ENCODE measurements at places on chromosomes 4 and X.

DNA sequence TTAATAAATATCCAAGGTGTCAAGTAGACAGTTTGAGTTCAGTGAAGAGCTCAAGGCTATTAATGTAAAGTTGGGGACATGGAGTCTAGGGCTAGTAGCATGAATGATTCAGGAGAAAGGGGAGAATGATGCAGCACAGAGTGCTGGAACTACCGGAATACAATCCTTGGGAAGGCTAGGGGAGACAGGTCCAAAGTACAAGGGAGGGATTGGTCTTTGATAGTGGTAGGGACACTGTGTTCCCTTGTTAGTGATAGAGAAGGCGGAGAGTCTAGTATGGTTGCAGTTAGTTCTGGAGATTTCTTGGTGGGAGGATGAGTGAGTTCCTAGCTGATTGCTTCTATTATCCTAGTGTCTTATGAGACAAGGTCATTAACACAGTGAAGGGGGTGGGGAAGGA is 8.7 kb downstream of the GCNA start:
- DNase-seq = no peak

DNA sequence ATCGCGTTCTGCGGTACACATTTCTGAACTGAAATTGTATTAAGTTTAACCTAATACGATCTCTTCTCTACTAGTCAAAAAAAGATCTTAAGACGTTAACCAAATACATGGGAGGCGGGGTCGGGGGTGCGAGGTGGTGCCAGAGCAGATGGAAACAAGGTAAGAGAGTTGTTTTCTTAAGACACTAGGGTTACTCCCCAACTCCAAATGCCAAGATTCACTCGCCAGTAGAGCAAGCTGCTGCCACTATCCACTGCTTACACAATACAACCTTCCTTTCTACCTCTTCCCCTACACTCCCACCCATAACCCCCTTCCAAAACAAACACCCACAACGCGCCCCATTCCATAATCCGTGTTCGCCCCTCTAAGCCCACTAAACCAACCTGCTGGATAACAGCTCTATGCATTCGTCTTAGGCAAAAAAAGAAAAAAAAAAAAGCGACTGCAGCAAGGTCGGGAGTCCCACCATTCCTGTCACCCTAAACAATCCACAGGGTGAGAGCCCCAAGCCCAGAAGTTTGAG is 1.3 kb downstream of the LCORL start:
- no peak for DNase-seq

DNA sequence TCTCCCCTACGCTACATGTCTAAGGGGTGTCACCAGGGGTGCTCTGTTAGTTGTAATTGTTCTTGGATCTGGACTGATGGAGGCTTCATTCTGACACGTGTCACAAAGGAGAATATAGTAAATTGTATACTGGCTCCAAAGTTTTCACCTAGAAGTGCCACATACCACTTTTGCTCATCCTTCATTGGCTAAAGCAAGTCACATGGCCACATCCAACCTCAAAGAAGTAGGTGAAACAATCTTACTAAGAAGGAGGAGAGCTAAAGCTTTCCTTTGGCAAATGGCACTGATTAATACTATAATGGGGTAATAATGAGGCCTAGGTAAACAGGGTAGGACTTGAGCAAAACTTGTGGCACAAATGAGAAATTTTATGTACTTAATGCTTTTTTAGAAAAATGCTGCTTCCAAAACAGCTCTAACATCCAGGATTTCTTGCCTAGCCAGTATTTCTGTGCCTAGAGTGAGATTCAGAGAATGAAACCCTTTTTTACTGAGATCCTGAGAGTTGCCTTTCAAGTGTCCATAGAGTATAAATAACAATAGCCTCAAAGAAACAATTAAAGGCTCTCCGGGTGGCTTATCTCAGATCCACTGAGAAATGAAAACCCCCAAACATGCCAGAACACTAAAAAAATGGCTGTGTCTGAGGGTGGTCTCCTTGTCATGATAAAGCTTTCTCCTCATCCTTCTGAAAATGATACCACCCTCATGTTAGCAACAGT is 34.7 kb downstream of the NHS start:
- DNase-seq = no peak

DNA sequence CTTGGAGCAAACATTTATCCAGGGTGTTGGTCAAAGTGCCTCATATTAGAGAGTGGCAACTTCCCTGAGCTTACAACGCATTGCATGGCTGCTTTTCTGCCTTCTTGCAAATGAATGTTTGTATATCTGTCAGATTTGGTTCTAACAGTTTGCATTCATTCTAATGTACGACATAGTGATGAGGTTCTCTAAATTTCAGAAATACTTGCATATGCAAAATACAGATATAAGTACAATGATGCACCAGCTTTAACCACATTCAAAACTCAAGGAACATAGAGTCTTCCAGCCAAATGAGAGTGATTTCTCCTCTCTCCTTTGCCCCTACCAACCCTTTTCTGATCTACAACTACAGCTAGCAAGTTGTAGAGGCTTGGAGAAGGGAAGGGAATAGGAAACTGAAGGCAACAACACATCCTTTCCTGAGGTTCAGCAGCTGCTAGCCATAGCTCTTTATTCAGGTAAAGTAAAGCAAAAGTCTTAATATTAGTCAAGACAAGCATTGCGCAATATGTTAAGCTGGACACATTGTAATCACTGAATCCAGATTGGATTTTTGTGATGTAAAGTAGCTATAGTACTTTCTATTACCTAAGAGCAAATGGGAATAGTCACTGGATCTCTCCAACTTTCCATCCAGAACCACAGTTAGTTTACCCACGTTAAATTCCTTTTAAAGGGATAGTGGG is 6.3 kb downstream of the TKTL2 start:
- no peak for DNase-seq

DNA sequence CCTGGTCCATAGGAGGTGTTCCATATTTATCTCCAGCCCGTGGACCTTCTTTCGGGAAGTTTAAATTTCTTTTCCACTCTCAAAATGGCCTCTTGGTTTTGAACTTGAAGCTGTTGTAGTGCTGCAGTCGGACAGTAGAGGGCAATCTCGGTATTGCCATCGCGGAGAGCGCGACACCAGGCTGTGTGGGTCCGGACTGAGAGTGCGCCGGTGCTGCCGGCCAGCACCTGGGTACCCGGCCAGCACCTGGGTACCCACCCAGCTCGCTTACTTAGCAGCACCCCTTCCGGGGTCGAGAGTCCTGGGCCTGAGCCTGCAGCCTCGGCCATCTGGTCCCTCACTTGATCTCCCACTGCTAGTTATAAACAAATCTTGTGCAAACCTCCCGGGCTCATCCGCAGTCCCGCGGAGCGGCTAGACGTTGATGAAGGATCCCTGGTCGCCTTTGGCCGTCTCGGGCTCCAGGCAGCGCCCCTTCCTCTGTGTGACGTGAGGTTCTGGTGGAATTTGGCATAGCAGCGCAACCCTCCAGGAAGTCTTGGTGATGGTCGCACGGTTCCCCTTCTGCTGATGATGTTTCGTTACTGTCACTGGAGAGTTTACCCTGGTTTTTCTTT is 18.0 kb downstream of the FAM9A start:
- DNase-seq = peak; percentile 4

GRCh38 chrX:119970574-119970973 is 27.0 kb upstream of the NKAP start:
- no peak for DNase-seq

DNA sequence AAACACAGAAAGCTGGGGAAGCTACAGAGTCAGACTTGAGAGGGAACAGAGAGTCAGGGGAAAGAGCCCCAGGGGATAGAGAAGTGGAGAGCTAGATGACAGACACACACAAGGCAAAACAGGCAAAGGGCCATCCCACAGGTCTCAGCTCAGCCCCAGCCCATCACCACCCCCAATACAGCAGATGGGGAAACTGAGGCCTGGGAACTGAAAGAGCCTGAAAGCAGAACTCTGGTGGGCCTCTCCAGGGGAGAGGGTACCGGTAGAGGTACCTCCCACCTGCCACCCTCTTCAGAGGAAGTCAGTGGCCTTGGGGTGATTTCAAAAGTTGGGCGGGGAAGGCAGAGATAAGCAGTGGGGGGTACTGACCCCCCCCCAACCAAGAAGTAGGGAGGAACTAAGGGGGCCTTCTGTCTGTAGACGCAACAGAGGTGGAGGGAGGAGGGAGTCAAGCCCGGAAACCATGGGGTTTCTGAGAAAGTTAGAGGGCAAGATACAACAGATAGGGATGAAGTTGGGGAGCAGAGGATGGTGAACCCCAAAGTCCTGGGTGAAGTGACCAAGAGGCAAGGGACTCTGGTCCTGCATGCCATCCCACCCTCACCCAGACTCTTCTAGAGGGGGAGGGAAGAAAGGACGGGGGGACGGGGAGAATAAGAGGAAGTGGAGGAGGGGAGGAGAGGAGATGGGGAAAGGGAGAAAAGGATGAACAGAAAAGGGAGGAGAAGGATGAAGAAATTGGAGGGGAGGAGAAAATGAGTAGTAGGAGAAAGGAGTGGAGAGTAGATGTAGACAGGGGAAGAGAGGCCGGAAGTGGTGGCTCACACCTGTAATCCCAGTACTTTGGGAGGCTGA is 3.2 kb downstream of the GATA1 start:
- no peak for DNase-seq

GRCh38 chr4:185202984-185203485 is 765 bp downstream of the CFAP97 start:
- DNase-seq = no peak

DNA sequence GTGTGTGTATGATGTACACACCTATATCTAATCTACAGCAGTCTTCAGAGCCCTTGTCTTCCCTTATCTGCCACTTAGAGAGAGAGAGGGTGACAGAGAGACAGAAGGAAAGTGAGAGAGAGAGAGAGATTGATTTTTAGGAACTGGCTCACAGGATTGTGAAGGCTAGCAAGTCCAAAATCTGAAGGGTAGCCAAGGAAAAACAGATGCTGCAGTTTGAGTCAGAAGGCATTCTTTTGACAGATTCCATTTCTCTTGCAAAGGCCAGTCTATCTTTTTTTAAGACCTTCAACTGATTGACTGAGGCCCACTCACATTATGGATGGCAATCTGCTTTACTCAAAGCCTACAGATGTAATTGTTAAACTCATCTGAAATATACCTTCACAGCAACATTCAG is 664.0 kb upstream of the IGFBP7 start:
- DNase-seq = no peak

GRCh38 chr4:95517576-95518345 is 31.0 kb downstream of the UNC5C start:
- DNase-seq = no peak

- DNase-seq = no peak
Observed at GRCh38 chrX:40366661-40367060, 214.1 kb upstream of the ATP6AP2 start.

- DNase-seq = no peak
Observed at GRCh38 chr4:30763321-30763727, 43.2 kb downstream of the PCDH7 start.

- no peak for DNase-seq
Observed at GRCh38 chr4:10020871-10021652, at the start of gene SLC2A9. SLC2A9 (minus strand) TSS chr4:10021497; CDS start chr4:10021429, 68 bp downstream.

- no peak for DNase-seq
Observed at GRCh38 chr4:105624530-105624929, 72.1 kb downstream of the ARHGEF38 start.

DNA sequence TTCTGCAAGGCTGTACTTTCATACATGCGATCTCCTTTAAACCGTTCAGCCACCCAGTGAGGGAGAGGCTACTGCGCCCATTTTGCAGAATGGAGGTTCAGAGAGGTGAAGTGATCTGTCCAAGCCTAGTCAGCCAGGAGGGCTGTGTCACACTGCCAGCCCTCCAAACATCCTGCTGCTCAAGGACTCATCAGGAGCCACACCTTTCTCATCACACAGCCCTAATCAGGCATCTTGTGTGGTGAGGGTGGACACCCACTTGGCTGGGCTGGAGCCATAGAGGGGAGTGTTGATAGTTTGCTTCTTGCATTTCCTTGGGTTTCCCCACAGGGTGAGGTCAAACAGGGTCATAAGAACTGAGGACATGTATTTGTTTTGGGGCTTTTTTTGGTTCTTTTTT is 5.4 kb upstream of the CXCR3 start:
- no peak for DNase-seq

DNA sequence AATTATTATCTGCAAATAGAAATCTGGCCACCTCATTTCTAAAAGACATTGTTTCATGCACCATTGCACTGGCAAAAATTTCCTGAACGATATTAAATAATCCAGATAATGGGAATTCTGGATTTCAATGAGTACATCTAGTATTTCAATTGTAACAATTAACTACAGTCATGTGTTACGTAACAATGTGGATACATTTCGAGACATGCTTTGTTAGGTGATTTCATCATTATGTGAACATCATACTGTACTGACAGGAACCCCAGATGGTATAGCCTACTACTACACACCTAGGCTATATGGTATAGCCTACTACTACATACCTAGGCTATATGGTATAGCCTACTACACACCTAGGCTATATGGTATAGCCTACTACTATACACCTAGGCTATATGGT is 14.8 kb downstream of the LAMTOR3 start:
- no peak for DNase-seq

GRCh38 chrX:290476-291166 is 9.4 kb downstream of the PLCXD1 start:
- DNase-seq = no peak

DNA sequence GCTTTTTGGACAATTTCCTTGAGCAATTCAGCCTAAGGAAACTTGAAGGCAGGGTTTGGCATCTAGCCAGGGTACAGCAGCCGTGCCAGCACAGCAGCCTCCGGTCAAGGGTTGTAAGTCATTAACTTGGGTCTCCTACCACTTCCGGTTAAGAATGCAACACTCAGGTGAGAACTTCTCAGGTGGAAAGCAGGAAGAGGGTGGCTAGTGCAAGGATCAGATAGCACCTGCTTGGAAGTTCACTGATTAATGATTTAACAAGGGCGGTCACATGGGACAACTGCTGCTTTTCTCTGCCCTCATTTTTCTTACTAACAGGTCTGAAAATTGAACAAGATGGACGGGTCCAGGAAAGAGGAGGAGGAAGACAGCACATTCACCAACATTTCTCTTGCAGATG is 30.1 kb upstream of the SCOC start:
- no peak for DNase-seq

DNA sequence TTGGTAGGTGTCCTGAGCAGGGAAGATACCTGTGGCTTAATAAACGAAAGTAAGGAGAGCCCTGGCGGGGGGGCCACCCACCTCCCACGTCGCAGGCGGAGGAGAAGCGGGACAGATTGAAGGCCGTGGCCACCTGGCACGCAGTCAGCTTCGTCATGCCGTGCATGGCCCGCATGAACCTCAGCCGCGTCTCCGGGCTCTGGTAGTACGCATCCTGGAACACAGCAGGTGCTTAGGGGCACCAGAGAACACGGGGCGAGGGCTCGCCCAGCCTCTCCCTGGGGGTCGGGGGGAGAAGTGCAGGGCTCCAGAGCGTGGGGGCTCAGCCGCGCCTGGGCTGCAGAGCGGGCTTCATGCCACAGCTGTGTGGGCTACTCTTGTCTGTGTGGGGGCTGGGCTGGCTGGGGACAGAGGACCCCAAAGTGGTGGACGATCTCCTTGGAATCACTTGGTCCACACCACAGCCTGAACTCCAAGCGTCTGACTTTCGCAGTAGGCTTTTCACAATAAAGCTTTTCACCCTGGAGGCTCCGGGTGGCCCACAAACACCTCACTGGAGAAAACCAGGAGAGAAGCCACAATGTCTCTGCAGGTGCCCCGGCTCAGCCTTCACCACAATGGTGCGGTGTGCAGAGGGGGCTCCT is 27.1 kb upstream of the SLC25A6 start:
- DNase-seq = no peak

GRCh38 chr4:140777386-140777785 is 21.2 kb upstream of the TBC1D9 start:
- no peak for DNase-seq

- no peak for DNase-seq
Observed at GRCh38 chr4:152451496-152451895, 84.4 kb downstream of the FBXW7 start.

- DNase-seq = no peak
Observed at GRCh38 chr4:146564492-146564891, 42.8 kb upstream of the SLC10A7 start.

- DNase-seq = no peak
Observed at GRCh38 chrX:19715711-19716638, 171.4 kb downstream of the SH3KBP1 start.

Data from activated T-cell treated with anti-CD3 and anti-CD28 coated beads for 24 hours (primary cell).